ENCODE measurements at places on chromosomes 12 and 14.
A peak's percentile ranks its signal among the peaks of the same experiment; 100 is the strongest.

- no peak for DNase-seq
These were observed 479.0 kb downstream of the GLT1D1 start for GRCh38 chr12:129332286-129332685.

DNA sequence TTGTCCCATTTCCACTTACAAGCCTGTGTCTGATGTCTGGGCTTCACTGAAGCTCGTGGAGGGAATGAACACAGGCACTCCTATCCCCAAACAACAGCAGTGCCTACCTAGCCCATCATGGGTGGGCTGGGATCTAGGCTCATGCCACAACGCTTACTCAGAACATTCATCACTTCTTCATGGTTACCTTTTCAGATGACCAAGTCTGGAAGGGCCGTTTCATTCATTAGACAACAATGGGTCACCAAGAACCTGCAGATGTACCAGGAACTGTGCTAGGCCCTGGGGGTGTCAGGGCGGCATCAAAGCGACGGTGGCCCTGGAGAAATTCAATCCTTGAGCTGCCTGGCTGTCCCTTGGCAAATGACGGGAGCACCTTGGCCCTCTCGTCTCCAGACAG, 64.9 kb upstream of the FZD10 start:
- DNase-seq, result no peak

- peak; percentile 64 for DNase-seq
These were observed 50.0 kb downstream of the FLRT2 start for GRCh38 chr14:85579942-85580341.

DNA sequence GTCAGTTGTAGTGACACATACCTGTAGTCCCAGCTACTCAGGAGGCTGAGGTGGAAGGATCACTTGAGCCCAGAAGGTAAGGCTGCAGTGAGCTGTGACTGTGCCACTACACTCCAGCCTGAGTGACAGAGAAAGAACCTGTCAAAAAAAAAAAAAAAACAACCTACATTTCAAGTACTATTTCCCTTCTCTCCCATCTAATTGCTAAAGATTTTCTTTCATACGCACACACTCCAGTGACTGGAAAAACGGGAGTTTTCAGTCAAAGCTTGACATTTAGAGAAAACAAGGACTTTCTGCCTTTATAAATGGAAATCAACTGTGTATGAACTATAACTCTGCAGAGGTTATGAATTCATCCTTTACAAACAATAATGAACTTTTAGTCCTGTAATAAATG, 25.9 kb downstream of the GPHB5 start:
- DNase-seq, result no peak

- DNase-seq, result no peak
These were observed 57.6 kb downstream of the PELI2 start for GRCh38 chr14:56175773-56176172.

- DNase-seq, result no peak
These were observed 24.0 kb upstream of the MDM1 start for GRCh38 chr12:68356060-68356695.

DNA sequence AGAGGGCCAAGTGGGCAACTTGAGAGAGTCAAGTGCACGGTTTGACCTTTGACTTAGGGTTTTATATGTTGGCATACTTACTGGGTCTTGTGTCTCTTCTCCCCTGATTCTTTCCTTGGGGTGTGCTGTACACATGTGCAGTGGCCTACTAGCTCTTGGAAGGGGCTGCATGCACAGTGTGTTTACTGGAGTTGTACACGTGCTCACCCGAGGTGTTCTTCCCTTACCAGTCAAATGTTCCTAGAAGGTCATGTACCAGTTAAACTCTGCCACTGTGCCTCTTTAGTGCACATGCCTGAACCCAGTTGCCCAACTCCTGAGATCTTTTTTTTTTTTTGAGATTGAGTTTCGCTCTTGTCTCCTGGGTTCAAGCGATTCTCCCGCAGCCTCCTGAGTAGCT, 9.2 kb upstream of the DTD2 start:
- no peak for DNase-seq

DNA sequence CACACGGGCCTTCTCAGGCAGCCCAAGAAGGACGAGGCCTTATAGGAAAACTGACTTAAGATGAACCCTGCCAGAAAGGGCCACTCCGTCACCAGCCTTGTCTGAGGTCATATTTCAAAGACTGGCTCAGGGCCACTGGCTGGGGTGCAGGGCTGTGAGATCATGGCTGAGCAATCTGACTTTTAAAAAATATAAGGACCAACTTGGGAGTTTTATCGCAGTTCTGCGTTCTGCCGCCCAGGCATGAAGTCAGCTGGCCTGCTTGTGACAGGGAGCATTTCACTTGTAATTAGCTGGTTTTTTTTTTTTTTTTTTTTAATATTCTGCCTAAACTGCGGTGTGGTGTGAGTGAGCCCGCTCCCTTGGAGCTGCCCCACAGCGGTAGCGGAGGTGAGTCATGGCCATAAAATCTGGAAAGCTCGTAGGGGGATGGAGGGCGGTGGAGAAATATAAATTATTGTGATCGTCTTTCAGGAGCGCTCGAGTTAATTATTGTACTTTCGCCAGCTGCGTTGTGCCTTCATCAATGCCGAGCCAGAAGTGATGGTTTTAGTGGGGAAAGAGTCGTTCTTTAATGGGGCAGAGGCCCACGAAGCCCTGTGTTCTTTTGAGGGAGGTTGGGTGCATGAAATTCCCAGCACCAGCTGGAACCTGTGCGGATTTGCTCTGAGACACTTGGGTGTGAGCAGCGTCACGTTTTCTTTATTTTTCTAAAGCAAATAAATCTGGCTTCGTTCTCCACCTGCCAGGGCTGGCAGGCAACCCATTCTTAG, 231.9 kb downstream of the C12orf75 start:
- DNase-seq, result peak; percentile 92

DNA sequence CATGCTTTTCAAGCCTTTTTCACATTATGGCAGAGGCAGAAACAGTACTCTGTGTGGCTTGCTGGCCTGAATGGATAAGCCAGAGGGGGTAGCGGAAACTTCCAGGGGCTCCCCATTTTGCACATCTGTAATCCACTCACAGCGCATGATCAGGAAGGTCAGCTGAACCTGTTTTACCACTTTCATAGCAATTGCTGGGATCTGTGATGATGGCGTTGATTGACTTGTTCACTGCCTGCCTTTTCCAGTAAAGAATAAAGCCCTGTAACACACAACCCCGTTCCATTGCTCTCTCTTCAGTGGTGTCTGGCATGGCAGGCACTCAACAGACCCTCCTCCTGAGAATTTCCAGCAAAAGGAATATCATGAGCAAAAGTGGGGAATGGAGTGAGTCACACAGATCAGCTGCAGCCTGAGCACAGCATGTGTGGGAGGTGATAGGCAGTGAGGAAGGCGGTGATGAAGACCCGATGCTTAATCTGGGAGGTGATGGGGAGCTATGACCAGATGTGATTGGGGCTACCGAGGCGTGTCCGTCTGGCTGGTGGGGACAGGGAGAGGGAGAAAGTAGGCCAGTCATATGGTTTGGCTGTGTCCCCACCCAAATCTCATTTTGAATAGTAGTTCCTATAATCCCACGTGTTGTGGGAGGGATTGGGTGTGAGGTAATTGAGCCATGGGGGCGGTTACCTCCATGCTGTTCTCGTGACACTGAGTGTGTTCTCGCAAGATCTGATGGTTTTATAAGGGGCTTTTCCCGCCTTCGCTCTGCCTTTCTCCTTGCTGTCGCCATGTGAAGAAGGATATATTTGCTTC, 44.7 kb upstream of the CHST11 start:
- DNase-seq, result no peak

DNA sequence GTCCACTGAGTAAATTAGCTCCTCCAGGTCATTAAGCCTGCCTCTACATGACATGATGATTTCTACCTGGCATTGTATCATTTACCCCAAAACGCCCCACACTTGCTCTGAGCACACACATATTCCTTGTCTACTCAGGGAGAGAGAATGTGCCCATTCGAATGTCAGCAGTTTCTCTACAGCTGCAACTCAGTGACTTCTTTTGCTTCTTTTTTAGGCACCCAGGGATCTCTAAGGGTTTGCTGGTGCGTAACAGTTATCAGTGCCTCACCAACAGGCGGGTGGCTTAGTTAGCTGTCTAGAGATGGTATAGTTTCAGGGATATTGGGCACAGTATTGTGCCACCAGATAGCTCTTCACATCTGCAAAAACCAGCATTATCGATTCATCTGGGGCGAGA, 316.9 kb downstream of the PDZRN4 start:
- DNase-seq, result no peak

- DNase-seq, result peak; percentile 77
These were observed 84.8 kb downstream of the STON2 start for GRCh38 chr14:81315341-81315740.

GRCh38 chr14:74275241-74275841, 27.4 kb downstream of the ABCD4 start:
- DNase-seq, result peak; percentile 48

- no peak for DNase-seq
These were observed 330.8 kb downstream of the ADAMTS20 start for GRCh38 chr12:43221216-43221615.

DNA sequence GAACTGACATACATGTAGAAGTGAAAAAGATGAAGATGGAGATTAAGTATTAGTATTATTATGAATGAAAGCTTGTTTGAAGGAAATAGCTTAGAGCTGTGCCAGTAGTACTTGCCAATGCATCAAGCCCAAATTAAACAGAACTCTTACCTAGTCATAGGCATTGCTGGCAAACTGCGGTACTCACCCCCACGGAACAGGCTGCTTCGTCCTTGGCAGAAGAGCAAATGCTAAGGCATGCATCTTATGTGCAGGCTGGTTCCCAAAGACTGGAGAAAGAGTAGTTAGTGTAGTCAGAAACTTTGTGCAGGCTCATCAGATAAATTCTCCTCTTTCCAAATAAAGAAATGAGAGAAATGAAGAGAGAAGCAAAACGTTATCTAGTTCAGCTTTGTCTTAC, 134.8 kb downstream of the CCDC59 start:
- no peak for DNase-seq

DNA sequence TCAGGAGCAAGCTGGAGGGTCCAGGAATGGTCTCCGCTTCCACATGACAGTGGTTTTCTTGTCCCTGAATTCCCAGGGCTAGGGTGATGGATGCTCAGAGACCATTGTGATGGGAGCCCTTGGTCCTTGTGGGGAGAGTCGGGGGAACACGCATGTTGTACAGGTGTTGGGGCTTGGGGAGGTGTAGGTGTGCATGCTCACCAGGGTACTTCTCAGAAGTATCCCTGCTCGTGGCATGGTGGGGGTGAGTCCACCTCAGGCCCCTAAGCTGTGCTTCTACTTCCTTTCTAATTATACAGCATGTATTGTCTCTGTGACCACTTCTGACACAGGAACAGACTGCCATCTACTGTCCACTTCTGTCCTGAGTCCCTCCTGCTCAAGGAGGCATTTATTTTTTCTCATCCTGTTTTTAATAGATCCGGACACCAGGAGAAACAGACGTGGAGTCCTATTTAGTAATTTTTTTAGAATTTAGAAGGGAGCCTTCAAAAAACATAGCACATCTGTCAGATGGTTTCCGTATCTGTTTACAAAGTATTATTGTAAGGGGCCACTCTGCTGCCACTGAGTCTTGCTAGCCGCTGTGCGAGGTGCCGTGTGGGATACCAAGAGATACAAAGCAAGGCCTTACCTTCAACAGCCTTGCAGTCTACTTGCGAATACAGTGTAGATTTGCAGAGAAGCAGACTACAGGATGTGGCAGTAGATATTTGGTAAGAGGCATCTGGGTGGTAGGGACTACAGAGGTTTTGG, 10.5 kb downstream of the NTF3 start:
- DNase-seq, result peak; percentile 81

DNA sequence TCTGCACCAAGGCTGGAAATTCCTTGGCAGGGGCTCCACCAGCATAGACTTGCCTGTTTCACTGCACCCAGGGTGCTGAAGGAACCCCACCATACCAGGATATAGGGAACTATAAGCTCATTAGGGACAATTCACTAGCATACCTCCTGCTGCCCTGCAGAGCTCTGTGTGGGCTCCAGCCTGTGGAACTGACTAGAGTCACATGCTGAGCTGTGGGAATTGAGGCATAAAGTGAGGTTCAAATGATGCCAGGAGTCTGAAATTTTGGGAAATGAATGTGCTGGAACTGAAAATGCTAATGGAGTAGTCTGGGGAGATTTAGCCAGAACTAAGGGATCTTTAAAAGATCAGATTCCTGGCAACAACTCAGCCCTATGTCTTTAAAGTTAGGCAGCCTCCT, 7.3 kb upstream of the EMP1 start:
- DNase-seq, result peak; percentile 45

- DNase-seq, result no peak
These were observed 319.2 kb downstream of the NUAK1 start for GRCh38 chr12:105819549-105819948.

DNA sequence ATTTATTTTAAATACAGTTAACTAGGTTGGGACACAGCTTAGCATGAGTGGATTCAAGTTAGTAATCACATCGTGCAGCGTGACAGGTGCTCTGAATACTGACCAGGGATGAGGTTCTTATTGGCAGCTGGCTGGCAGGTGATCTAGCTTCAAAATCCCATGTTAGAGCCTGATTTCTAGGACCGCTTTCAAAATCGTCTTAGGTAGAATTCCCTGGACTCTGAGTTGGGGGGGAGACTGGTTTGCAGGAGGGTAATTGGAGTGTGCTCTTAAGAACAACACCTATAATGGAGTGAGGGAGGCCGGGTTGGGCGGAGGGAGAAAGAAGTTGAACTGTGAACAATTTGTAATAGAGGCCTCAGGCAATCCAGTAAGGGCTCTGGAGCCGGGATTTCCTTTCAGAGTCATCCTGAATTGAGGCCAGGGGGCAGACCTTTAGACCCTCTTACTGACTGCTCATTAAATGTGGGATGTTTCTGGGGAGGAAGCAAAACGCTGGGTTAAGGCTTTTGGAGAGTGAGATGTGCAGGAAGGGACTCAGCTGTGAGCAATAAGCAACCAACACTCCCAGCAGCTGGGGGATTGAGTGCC, 874 bp upstream of the YARS2 start:
- no peak for DNase-seq

DNA sequence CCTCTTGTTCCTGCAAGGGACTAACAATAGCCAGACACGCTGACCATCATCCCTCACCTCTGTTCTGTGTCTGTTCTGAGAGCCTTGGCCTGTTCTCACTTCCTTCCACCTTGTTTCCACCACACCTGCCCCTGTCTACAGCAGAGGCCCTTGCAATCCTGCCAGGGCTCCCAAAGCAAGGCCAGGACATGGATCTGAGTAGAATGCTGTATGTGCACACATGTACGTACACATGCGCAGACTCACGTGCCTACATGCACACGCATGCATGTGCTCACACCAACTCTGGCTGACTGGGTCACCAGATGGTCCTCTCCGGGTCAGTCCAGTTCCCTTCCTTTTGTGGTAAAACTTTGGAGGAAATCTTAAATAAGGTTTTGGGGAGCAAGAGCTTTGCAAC, 133.0 kb upstream of the C14orf180 start:
- DNase-seq, result no peak

GRCh38 chr12:105978686-105979085, 160.1 kb downstream of the NUAK1 start:
- DNase-seq, result peak; percentile 70

All from astrocyte of the hippocampus (primary cell).